ENCODE measurements at places on chromosomes 7 and 10. TPM values are rescaled to one million over a fixed set of nuclear protein-coding genes. Genes with fewer than 3 reads are reported as not detected.

ACSM6 gene
- not detected for total RNA-seq

ZRANB1 gene
- total RNA-seq = 25.1 TPM

CUX1 gene
- 88.7 TPM for total RNA-seq

PLEKHS1 gene
- total RNA-seq = not detected

GPC2 gene
- total RNA-seq = 1.0 TPM

CYP26C1 gene
- 0.07 TPM for total RNA-seq

ZNF503 gene
- 19.7 TPM for total RNA-seq

Measured in smooth muscle cell of the pulmonary artery (primary cell).